ENCODE measurements at places on chromosomes 12 and 14.

GRCh38 chr14:104212206-104213095, 74.1 kb downstream of the KIF26A start:
- DNase-seq: no peak

DNA sequence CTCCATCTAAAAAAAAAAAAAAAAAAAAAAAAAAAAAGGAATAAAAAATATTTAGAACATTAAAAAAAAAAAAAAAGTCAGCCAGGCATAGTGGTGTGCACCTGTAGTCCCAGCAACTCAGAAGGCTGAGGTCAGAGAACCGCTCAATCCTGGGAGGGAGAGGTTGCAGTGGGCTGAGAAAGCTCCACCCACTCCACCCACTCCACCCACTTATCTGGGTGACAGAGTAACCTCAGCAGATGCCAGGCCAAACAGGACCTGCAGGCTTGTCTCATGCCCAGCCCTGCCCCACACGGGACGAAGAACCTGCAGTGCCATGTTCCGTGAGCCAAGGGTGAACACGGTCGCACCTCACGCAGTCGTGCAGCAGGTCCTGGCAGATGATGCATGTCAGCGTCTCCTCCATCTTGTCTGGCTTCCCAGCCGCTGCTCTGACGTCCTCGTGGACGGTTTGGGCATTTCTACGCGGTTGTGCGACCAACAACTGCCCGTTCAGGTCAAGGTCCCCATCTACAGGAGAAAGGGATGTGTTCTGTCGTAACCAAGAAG, 28.6 kb downstream of the CHFR start:
- DNase-seq: no peak

DNA sequence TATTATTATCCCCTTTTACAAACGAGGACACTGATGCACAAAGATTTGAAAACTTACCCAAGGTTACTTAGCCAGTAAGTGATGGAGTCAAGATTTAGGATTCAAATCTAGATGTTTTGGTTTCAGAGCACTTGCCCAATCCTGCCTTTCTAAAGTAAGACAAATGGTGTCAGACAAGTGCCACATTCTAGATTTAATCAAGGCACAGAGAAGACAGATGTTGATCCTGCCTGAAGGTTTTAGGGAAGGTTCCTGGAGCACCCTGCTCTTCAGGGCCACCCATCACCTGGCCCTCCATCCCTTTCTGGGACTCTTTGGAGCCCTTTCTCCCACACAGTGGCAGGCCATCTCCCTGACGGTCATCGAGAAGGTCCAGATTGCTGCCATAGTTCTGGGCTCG, 2.9 kb downstream of the MARCHF9 start:
- no peak for DNase-seq

DNA sequence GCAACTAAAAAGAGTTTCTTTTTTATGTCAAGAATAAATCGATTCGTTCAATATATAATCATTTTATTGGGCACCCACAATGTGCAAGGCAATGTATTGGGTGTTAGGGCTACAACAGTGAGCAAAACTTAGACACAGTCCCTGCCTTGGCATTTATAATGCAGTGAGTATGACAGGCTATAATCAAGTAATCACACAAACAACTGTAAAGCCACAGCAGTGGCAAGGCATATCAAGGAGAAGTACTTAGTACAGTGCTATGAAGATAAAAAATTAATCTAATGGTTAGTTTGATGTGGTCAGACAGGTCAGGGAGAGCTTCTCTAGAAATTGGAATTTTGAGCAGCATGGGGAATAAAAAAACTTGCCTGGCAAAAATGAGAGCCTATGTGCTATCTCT, 39.5 kb upstream of the OTOGL start:
- no peak for DNase-seq

DNA sequence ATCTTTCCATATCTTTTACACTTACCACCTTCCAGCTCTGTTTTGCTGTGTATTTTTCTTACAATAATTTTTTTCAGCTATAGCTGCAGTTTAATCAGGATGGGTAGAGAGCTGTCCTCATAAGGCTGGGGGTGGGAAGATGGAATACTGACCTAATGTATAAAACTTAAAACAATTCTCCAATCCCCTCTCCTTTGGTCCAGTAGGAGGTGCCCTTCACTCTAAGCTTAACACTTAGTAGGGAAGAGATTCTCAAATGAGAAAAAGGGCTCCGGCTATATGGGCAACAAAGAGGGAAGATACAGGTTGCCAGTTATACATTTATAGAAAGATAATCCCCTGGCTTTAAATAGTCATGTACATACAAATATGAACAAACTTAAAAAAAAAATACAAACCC, 2.8 kb downstream of the ORMDL2 start:
- DNase-seq: no peak

DNA sequence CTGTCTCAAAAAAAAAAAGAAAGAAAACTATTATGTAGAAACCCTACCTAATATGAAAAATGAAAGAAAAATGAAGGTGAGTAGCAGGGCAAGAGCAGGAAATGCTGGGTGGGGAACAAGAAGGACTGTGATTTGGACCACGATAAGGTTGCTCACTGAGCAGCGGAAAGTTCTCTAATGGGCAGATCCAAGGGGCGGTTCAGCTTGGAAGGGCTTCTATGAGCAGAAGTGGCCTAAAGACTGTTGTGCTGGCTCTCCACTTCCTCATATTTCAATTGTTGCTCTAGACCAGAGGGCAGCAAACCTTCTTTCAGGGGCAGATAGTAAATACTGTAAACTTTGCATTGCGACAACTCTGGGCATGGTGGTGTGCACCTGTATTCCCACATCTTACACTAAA, 16.3 kb upstream of the NFYB start:
- no peak for DNase-seq

DNA sequence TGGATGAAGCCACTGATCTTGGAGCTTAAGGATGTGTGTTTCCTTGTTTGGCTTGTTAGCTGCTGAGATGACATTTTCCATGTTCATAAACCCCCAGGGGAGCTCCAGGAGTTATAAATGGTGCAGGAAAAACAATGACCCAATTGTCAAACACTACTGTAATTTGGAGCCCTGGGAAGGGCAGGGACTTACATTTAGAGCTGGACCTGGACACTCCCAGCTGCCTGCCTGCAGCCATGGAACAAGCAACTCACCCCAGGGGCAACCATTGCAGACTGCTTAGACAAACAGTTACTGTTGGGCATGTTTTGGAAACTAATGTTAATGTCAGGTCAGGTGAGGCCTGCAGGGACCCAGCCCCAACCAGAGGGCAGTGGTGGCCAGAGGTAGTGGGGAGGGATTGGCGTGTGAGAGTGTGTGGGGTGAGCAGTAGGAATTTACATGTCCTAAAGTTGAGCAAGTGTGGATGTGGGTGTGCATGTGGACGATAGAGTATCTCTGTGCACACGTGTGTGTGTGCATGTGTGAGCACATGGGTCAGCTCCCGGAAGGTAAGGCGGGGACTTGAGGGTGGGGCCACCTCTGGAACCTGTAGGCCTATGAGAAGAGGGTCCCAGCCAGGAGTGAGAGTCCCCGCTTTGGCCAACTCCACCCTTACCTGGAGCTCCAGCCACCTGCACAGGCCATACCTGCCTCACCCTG, 86.4 kb upstream of the NOS1 start:
- no peak for DNase-seq

- no peak for DNase-seq
These were observed 154.1 kb upstream of the ATP2B1 start for GRCh38 chr12:89862511-89863445.

DNA sequence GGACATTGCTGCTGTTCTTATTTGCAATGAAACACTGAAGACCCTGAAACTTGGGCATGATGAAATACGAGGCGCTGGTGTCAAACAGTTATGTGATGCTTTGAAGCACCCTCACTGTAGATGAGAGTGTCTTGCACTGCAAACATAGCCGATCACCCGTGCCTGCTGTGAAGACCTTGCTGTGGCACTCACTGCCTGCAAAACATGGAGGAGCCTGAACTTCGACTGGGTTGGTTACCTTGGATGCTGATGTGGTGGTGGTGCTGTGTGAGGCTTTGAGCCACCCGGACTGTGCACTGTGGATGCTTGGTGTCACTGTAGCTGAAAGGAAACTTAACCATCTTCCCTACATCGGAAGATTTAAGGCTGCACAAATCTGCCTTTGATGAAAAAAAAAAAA, 162.9 kb downstream of the GLT1D1 start:
- no peak for DNase-seq

DNA sequence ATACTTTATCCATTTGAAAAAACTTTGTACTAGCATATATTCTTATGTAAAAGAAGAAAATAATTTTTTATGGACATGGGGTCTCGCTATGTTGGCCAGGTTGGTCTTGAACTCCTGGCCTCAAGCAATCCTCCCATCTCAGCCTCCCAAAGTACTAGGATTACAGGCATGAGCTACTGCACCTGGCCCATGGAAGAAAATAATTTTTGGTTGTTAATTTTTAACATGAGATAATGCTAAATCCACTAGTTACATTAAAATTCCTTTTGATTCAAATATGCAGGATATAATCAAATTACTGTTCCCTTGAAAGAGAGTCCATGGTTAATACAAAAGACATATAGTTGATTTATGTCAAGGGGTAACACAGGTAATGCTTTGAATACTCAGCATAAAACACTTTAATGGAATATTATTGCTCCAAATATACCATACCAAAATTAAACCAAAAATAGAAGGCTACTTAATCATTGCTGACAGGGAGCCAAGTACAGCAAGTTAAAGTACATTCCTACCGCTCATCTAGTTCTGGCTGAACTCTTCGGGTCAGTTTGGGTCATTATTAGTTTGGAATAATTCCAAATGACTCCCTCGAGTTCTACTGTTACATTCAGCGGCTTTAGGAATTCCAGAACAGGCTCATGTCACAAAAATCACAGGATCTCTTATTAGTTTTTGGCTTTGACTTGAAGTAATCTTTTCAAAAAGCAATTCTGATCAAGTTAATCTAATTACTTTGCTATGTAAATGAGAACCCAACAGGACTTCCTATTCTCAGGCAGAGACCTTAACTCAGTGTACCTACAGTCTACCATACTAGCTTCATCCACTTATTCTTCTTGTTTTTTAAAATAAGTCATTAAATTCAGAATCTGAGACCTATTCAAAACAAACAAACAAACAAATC, 6.1 kb downstream of the SOS2 start:
- peak; percentile 36 for DNase-seq

- peak; percentile 37 for DNase-seq
These were observed 138.4 kb downstream of the STXBP6 start for GRCh38 chr14:24911324-24912109.

DNA sequence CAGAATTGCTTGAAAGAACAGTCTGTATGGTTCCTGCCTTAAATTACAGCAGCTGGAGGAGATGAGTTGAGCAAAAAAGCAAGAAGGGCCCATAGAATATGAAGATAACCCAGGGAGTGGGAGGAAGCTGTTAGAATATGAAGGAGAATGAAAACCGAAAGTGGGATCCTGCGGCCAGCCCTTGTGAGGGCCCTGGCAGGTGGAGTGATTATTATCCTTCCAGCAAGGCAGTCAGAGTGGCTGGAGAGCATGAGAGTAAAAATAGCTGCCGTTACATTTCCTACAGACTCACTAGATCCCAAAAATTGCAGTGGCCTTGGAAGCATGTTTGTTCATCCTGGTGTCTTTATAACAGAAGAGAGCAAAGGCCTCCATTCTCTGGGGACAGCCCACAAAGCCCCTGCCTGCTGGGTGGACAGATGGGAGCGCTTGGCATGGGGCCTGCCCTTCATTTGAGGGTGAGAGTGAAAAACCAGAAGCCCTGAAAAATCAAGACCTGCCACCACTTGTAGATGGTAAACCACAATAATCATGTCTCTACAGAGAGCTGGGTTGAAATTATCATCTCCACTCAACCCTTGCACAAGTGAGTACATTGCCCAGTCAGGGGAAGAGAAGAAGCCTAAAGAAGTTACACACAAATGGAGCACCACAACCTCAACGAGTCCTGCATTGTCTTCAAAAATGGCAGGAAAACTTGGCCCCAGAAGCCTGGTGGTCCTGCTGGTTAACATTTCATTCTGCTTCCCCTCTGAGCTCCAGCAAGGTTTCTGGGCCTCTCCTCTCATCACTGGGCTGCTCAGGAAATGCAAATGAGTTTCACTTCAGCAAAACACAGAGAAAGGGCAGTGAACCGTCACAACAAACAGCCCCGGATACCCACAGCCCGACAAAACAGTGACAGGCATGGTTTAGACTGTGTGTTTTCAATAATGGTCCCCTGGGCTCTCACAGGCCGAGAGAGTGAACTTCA, 20.5 kb downstream of the ZDHHC22 start:
- DNase-seq: no peak

DNA sequence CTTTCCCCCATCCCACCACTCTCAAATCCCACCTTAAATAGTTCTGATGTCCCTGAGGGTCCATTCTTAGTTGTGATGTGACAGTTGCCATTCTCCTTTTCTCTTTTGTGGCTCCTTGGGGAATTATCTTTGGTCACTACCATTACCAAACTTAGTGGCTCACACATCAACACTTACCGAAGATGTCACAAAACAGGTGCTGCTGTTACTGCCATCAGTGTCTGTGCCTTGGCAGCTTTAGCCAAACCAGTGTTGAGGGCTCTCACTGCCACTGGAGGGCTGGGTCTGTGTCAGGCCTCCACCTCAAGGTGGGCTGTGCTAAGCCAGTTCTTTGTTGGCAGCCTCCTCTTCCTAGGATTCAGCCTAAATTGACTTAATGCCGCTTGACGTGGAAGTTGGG, 144.0 kb downstream of the MYRFL start:
- DNase-seq: no peak

GRCh38 chr14:73022051-73022450, 4.9 kb downstream of the ZFYVE1 start:
- no peak for DNase-seq

- DNase-seq: no peak
These were observed 1168.3 kb downstream of the BCL11B start for GRCh38 chr14:98103705-98104104.

- DNase-seq: no peak
These were observed 103.8 kb downstream of the ARMH4 start for GRCh38 chr14:58048219-58048618.

- DNase-seq: peak; percentile 82
These were observed 198.3 kb upstream of the AMIGO2 start for GRCh38 chr12:47277972-47278448.

GRCh38 chr12:42978708-42979107, 389.2 kb upstream of the PRICKLE1 start:
- no peak for DNase-seq

GRCh38 chr14:104383996-104384775, 195.4 kb upstream of the C14orf180 start:
- no peak for DNase-seq

- DNase-seq: no peak
These were observed 5.9 kb downstream of the CLEC4D start for GRCh38 chr12:8519171-8519570.

- peak; percentile 21 for DNase-seq
These were observed 24.1 kb downstream of the CKAP4 start for GRCh38 chr12:106223485-106224354.

GRCh38 chr12:104414581-104415341, 42.0 kb upstream of the CHST11 start:
- DNase-seq: no peak

- DNase-seq: no peak
These were observed 1112.7 kb downstream of the LRFN5 start for GRCh38 chr14:42719391-42719790.

- DNase-seq: no peak
These were observed 297.5 kb upstream of the SLC16A7 start for GRCh38 chr12:59298296-59298695.
